NCI-H510A (cell line): ENCODE measurements at places on chromosomes 11 and 22.

DNA sequence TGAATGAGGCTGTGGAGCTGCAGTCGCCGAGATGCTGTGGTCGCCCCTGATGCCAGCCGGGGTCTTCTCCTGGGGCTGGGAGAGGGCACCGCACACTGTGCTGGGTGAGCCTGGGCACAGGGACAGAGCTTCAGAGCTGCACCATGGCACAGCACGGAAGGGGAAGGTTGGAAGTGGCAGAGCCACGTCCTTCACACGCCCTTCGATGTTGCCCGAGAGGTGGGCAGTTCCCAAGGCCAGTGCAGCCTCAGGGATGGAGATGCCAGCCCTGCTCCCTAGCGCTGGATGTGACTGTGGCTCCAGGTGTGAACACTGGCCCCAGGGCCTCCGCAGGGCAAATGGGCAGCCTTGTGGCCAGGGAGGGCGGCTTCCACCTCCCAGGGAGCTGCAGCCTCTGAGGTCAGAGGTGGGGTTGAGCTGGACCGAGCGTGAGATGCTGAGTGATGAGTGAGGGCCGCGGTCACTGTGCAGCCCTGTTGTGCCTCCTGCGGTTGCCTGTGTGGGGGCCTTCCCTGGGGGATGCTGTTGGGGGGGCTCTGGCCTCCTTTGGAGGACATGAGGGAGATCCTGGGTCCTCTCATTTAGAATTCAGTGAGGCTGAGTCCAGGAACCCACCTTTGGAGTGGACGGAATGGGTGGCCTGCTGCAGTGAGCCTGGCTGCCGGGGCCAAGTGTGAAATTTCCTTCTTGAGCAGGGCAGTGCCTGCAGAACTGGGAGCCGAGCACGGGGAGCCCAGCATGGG lies 1090.0 kb downstream of the BRD1 start:
- no peak for DNase-seq

DNA sequence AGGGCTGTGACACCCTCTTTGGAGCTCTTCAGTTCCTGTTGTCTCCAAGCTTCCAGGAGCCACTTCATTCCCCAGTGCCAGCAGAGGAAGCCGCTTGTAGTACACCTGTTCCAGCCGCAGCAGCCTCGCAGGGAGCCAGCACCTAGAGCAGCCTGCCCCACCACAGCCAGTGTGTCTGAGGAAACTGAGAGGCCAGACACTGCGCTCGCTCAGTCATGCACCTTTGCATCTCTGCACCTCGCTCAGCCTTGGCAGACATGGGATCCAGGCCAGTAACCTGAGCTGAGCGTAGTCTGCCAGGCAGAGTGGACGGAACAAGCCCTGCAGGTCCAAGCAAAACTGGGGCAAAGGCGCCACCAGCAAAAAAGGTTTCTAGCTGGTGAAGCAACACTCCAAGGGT lies 1072.1 kb downstream of the JRKL start:
- peak; percentile 6 for DNase-seq

DNA sequence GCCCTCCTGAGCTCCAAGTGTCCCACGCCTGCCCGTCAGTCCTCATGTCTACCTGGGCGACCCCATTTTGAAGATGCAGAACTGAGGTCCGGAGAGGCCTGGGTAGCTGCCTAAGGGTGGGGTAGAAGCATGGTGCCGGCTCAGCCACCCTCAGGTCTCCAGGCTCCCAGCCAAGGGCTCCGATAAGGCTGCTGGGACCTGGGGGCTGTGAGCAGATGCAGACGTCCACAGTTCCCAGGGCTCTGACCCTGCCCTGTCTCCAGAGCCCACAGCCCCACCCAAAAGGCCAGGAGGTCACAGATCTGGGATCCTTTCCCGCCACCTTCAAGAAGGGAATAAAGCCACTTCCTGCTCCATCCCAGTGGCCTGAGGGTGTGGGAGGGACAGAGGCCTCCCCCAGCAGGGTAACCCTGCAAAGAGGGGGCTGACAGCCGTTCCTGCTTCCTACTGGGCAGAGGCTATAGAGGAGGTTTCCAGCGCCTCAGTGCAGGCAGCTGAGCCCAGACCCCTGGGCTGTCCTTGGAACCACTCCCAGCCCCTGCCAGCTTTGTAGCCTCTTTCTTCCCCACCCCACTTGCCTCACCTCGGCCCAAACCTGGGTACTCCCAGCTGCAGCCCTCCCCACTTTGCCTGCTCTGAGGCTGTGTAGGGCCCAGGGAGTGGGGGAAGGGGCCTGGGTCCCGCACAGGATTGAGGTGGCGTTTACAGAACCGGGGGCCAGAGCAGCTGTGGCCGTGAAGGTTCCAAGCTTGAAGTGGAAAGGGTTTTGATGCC lies 85.5 kb downstream of the CDKN1C start:
- DNase-seq, result no peak

DNA sequence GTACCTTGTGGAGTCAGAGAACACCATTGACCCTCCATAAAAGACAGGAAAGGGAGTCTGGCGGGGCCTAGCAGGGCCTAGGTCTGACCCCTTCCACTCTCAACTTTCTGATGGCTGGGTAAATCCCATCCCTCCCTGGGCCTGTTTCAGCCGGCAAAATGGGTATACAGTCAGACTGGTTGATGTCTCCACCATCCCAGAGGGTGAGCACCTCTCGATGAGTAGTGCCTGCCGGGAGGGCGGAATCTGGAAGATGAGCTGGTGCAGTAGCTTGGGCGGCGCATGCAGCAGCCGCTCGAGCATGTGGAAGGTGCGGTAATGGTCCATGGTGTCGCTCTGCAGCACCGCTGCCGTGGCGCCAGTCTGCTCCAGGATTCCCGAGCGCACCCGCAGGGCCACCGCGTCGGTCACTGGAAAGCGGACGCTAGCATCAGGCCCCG lies 528 bp downstream of the FIBP start:
- no peak for DNase-seq

GRCh38 chr11:12214751-12215150 lies 104.4 kb downstream of the MICAL2 start:
- DNase-seq, result no peak

DNA sequence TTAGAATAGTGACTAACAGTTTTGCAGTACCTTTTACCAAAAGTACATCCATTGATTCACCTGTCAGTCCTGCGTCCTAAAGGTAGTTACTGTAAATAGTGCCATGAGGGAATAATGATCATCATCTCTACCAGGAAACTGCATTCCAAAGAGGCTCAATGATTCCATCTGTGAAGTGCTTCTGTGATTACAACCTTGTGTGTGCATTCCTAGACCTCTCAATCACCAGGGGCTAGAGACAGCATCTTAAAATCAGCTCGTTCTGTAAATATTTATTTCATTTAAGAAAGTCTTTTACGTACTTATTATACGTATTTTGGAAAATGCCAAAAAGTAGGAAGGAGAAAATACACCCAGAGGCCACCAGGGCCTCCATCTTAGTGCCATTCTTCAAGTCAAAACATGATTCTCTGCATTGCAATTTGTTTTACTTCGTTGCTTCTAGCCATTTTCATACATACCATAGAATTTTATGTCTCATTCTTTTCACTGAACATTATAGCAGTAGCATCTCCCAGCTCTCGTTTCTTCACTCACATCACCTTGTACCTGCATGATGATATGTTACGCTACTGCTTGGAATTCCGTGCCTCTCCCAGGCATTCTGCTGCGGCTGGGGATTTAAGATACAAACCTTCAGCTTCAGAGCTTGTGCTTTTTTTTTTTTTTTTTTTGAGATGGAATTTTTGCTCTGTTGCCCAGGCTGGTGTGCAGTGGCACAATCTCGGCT lies 117.0 kb downstream of the SEZ6L start:
- DNase-seq, result no peak

DNA sequence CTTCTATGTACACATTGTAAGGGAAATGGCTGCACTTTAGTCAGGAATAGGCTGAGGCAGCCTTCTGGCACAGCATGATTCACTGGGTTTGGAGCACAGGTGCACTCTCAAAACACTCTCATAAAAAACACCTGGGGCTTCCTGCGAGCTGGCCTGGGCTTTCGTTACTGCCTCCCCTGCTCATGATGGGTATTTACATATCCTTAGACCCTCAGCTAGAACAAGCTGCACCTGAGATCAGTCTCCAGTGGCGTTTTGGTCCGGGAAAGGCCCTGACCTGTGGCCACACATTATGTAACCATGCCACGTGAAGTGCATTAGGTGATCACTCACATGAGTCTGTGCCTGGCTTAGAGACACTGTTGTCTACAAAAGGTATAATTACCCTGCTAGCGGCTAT lies 321.7 kb downstream of the TMEM135 start:
- peak; percentile 65 for DNase-seq

DNA sequence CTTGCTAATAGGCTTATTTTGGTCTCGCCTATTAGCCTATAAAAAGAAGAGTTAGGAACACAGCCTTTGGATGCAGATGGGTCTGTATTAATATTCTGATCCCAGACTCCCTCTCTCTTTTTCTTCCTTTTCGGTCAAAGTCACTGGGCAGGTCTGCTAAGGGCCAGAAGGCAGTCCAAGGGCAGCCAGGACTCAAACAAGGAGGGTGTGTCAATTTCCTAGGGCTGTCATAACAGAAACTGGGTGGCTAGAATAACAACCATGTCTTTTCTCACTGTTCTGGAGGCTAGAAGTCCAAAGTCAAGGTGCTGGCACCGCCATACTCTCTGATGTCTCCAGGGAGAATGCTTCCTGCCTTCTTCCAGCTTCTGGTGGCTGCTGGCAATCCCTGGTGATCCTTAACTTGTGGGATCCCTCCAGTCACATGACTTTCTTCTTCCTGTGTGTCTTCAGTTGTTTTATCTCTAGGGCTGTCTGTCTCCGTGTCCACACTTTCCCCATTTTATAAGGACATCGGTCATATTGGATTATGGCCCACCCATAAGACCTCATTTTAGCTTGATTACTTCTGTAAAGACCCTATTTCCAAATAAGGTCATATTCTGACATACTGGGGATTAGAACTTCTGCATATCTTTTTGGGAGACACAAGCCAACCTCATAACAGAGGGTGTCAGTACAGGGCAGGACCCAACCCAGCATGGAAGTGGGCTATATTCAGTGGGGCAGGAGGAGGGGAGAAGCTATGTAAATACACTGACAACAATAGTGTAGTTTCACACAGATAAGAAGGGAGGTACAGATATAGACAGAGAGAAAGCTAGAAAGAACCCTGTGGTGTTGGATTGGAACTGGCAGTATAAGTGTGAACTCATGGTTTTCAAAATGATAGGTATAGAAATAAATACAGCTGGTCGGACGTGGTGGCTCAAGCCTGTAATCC lies 5.9 kb upstream of the CSF2RB start:
- no peak for DNase-seq

DNA sequence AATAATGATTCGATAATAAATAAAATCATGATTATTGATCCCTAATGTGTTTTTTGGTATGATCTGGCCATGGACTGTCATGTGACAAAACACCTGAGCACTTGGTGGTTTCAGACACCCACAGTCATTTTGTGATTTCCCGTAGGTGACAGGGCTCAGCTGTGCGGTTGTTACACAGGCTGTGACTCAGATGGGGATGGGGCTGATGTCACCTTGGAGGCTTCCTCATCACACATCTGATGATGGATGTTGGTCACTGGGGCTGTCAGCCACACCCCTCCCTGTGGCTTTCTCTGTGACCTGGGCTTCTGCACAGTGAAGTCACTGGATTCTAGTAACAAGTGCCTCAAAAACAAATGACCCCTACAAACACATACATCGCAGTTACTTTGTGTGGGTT lies 995.1 kb downstream of the BRD1 start:
- no peak for DNase-seq

DNA sequence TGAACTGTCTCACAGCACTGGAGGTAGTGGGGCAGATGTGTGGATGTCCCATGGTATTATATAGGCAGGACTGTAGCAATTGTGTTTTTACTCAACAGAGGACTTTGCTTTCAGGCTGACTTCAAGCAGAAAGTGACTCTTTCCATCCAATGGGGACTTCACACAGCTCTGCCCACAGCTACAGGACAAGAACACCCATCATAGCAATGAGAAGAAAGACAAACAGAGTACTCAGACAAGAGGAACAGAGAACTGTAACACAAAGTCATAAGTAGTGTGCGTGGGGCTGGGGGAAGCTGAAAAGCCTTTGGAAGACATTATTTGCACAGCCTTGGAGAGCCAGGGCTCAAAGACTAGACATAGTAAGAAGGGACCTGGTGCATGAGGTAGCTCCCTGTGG lies 70.3 kb downstream of the CCDC81 start:
- no peak for DNase-seq

DNA sequence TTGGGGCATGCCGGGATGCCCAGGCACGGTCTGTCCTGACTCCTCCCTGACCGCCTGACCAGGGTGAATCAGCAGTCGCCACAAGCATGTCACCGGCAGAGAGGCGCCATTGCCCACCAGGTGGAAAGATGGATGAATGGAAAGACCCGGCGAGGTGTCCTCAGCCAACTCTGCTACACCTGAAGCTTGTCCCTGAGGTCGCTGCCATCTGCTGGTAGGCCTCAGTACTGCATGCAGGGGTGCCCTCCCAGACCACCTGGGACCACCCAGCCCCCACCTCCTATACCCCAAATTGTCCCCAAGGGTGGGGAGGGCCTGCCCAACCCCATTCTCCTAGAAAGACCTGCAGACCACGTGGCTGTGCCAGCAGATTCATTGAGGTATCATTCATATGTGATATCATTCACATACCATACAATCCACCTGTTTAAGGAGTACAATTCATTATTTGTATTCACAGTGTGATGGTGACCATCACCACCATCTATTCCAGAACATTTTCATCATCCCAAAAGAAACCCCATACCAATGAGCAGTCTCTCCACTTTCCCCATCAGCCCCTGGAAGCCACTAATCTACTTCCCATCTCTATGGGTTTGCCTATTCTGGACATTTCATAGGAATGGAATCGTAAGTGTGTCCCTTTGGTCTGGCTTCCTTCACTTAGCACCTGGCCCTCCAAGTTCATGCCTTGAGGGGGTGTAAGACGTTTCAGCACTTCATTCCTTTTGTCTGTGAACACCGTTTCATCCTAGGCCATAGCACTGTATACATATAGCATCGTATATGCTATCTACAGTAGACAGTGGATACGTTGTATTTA lies 17.5 kb downstream of the FGF3 start:
- no peak for DNase-seq

DNA sequence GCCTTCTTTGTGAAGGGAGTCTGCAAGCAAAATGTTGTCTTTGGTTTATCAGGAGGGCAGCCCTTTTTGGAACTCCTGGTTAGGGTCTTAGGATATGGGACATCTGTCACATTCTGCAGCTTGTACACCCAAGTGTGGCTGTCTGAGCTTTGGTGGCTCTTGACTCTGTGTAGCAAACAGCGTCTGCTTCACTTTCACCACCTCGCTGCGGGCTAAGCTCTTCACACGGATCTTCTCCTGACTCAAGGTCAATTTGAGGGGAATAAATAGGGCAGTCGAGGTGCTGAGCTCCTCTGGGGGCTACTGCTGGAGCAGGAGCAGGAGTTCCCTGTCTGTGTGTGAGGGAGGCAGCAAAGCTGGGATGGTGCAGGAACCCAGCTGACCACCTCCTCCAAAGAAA lies 10.6 kb downstream of the MICAL2 start:
- no peak for DNase-seq

- DNase-seq, result no peak
These were observed 27.0 kb downstream of the SGSM3 start for GRCh38 chr22:40397396-40397795.

GRCh38 chr22:50014655-50015401 lies 2.3 kb upstream of the IL17REL start:
- DNase-seq, result no peak
